ENCODE measurements at places on chromosomes 3 and 15. TPM values are rescaled to one million over a fixed set of nuclear protein-coding genes. Genes with fewer than 3 reads are reported as not detected.

DNA sequence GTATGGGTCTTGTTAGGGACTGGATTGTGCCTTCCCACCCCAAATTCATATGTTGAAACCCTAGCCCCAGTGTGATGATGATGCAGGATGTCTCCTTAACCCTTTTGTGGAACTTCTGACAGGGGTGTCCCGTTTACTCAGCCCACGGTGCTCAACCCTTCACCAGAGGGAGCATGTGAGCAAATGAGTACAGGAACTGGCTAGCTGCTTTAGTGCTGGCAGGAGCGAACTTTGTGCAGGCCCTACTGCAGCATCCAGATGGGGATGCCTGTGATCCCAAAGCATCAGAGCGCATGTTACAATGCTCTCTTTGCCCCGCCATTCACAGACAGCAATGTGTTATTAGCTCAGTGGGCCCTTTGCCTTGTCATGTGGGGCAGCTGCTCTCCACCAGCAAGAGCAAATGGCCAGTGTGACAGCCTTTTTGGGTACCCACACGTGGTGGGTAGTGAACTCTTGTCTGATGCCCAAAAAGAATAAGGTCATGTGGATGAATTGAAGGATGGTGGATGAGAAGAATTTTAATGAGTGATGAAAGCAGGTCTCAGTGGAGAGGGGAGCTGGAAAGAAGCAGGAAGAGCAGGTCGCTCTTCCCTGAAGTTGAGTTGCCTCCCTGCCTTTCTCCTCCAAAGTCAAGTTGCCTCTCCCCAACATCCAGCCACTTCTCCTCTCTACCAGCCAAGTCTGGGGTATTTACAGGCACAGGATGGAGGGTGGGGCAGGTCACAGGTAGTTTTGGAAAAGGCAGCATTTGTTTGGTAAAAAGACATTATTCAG, 63.3 kb upstream of the STRIT1 start:
- DNase-seq, result no peak

COLQ gene
- 0.98 TPM for total RNA-seq

GRCh38 chr3:36178018-36178417, 202.3 kb upstream of the STAC start:
- no peak for DNase-seq

DNA sequence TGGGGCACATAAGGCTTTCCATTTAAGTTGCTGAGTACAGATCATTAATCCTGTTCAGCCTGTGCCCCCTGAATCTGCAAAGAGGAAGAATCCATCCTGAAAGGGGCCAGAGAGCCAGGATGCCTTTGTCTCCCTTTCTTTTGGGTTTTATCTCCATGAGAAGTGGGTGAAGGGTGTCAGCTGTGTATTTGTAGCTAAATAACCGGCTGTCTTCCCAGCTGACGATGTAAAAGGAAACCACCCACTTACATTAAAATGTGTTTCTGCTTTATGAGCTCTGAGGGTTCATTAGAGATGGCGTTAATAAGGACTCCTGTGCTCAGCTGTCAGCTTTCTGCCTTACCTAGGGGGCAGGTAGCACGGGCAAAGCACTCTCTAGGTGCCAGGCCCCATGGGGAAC, 83.4 kb downstream of the SLCO3A1 start:
- no peak for DNase-seq

DNA sequence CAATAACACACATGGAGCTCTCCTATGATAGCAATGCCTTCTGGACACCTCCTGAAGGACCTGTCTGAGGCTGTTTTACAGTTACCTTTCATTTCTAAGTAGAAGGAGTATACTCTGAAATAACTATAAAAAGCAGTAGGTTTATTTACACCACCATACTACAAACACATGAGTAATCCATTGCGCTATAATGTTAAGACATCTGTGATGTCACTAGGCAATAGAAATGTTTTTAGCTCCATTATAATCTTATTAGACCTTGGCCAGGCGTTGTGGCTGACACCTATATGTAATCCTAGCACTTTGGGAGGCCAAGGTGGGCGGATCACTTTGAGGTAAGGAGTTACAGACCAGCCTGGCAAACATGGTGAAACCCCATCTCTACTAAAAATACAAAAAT, 24.7 kb downstream of the PXK start:
- DNase-seq, result no peak
